ENCODE measurements at places on chromosomes 6 and 20.

DNA sequence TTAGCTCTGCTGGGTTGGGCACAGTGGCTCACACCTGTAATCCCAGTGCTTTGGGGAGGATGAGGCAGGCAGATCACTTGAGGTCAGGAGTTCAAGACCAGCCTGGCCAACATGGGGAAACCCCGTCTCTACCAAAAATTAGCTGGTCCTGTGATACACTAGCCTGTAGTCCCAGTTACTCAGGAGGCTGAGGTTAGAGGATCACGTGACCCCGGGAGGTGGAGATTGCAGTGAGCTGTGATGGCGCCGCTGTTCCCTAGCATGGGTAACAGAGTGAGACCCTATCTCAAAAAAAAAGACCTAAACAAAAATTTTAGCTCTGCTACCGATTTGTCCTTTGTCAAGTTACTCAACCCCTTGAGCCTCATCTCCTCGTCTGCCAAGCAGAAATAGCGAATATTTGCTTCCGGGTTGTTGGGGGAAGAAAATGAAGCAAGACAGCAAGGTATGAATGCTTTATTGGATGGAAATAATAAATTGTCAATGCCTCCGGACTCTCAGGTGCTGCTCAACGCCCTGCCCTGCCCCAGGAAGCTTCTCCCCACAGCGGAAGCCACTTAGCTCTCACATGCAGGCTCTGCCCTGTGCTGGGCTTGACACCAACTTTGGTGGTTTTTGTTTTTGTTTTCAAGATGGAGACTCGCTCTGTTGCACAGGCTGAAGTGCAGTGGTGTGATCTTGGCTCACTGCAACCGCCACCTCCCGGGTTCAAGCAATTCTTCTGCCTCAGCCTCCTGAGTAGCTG lies 24.9 kb upstream of the ITCH start:
- DNase-seq: no peak

- DNase-seq: no peak
Measured at GRCh38 chr20:32338665-32339064, 19.5 kb upstream of the ASXL1 start.

DNA sequence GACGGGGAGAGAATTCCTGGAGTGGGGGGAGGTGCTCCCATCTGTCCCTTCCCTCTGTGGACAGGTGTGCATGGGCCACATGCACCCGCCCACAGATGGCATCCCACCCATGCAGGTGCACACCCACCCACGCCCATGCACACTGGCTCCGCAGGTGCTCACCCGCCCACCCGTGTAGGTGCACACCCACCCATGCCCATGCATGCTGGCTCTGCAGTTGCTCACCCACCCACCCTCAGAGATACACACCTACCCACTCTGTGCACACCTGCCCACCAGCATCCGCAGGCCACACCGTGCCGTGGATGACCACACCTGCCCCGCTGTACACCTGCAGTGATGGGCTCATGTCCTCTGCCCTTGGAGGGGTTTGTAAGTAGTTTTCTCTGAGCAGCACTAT lies 132.0 kb downstream of the PHACTR3 start:
- no peak for DNase-seq

GRCh38 chr6:66725670-66726069 lies 1018.6 kb upstream of the EYS start:
- no peak for DNase-seq

DNA sequence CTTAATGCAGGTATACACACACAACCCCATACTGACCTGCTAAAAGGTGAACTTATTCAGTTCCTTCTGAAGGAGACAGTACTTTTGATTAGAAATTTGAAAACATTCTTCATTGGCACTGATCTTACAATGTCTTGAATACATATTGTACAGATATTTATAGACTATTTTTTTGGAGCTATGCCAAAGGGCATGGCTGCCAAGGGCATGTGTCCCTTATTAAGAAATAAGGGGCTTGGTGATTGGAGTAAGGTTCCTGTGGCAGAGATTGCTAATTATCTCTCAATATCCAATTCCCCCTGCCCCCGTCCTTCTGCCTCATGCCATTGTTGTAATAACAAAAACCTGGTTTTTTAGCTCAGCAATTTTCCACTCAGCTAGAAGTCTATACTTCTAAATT lies 355.9 kb downstream of the FARS2 start:
- DNase-seq: no peak

DNA sequence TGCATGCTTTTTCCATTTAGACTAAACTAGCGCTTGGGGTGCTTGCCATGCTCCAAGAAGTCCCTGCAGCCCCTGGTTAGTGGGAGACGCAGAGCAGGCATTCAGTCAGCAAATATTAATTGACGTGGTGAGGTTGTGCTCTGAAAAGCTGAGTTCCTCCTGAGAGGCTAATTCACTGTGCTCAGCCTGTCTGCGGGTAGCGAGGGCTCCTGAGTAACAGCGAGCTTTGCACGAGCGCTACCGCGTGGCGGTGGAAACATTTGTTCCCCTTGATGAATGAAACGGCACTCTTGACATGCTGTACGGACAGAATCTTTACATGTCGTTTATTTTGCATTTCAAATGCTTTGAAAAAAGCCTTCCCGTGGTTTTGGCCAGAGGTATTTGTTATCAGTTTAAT lies 170.6 kb upstream of the AGPAT4 start:
- DNase-seq: no peak

DNA sequence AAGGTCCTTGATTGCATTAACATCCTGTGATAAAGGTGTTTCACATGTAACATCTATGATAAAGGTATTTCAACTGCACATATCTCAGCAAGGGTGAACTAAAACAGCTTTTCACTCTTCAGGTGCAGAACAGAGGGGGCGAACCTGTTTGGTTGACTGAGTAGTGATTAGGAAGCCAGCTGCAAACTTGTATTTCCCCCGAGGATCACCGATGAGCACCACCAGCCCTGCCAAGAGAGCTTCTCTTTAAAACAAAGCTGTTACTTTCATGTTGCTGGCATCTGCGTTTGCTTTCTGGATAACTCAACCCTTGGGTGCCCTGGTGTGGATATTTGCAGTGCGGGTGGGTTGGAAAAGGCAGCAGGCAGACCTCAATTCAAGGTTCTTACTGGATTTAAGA lies 39.6 kb downstream of the JAG1 start:
- DNase-seq: no peak

DNA sequence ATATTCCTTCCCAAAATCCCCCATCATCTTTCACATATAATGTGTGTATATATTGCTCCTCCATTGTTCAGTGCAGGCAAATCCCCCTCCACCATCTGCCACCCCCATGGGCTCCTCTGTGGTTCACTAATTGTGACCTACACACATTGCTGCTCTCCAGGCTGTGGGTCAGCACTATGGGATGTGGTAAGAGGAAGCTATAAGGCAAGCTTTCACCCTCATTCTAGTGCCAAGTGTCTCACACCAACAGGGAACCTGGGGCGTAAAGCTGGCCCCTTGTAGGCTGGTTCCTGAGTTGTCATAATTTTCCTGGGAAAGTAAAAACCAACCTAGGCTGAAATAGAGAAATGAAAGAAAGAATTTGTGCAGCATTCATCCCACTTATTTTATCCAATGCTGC lies 16.8 kb downstream of the FKBP1A start:
- no peak for DNase-seq

- DNase-seq: peak; percentile 95
Measured at GRCh38 chr6:132333639-132334520, 67.4 kb downstream of the MOXD1 start.

GRCh38 chr6:125956506-125957390 lies at the start of gene HINT3:
HINT3 (plus strand) TSS chr6:125956770; CDS start chr6:125956978, 208 bp downstream.
- peak; percentile 94 for DNase-seq

- no peak for DNase-seq
Measured at GRCh38 chr6:131262060-131262459, 126.8 kb downstream of the AKAP7 start.

GRCh38 chr20:46269372-46269771 lies 38.9 kb downstream of the CDH22 start:
- DNase-seq: no peak

DNA sequence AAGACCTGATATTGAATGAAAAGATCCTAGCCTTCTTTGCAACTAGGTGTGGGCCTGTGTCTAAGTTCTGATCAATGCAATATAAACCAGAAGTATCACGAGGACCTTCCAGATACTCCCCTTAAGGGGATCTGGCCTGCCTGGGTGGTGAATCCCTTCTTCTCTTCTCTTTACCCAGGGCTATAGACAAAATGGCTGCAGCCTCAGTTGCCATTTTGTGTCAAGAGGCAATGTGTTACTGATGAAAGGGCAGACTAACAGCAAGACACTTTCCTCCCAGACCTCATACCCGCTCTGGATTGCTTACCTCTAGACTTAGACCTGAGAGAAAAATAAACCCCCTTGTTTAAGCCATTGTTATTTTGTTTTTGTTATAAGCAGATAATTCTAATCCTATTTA lies 84.5 kb upstream of the CHD6 start:
- no peak for DNase-seq

DNA sequence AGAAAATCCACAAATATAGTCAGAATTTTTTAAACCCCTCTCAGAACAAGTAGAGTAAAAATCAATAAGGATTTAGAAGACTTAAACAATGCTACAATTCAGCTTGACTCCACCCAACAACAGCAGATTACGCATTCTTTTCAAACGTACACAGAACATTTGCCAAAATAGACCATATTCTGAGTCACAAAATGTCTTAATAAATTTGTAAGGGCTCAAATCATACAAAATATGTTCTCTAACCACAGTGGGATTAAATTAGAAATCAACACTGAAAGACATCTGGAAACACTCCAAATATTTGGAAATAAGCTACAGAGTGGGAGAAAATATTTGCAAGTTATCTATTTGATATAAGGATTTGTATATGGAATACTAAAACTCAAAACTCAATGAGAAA lies 164.2 kb upstream of the AKAP12 start:
- peak; percentile 88 for DNase-seq

DNA sequence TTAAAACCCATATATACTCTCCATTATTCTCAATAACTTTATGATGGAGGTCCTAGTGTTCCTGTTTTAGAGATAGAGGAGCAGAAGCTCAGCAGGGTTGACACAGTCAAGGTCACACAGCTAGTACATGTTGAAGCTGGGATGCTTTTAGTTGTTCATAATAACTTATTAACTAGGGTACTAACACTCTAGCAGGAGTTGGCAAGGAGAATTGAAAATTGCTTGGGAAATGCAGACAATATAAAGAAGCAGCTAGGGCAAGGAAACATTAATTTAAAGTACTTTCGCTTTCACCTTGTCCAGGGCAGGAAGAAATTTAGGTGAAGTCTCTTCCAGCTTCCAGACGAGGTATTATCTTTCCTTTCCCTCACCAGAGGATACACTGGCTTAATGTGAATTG lies 133.7 kb downstream of the RCAN2 start:
- DNase-seq: no peak

DNA sequence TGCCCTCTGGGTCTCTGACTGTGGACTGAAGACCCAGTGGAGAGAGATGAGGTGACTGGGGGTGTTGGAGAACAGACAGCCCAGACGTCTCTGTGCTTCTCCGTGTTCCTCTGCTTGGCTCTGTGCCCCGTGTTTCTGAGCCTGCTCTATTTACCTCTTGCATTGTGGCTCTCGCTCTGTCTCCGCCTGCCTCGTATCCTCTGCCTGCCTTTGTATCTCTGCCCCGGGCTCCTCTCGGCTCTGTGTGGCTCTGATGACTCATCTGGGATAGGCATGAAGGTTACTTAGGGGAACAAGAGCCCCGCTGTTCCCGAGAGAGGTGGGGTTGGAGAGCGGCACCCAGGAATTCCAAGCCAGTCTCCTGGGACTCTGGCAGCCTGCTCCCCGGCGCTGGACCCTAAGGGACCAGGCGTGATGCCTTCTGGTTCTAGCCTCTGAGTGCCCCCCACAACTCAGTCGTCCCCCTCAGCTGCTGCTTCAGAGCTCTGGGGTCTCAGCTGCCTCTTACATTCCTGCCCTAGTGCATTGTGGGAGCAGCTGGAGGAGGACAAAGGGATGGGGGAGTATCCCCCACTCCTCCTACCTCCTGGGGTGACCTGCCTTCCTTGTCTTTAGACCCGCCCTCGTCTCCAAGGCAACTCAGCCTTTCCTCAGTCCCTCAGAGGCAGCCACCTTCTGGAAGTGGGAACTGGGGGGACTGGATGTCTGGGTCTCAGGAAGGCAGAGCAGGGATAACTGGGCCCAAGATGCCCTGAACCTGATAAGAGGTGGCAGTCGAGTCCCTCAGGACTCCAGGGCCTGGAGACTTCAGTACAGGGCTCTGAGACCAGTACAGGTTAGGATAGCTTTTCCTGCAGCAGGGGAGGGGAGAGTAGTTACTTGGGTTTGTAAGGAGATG lies 1.9 kb downstream of the DDR1 start:
- peak; percentile 70 for DNase-seq

- DNase-seq: no peak
Measured at GRCh38 chr6:113350461-113350860, 506.7 kb upstream of the MARCKS start.

GRCh38 chr6:106237286-106237685 lies 88.3 kb downstream of the ATG5 start:
- no peak for DNase-seq

DNA sequence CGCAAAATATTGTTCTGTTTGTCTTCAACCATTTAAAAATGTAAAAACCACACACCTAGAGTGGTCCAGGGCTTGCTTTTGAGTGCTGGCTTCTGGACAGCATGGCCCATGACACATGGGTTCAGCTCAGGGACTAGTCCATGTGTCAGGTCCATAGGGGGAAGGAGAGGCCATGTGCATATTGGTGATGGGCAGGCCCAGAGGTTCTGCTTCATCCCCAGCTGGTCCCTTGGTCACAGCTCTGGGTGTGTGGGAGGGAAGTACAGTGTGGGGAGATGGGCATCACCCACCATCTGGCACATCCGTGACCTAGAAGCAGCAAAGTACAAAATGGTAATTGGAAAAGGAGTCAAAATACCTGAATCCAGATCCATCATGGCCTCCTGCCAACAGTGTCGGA lies 50.7 kb downstream of the STK35 start:
- DNase-seq: no peak

DNA sequence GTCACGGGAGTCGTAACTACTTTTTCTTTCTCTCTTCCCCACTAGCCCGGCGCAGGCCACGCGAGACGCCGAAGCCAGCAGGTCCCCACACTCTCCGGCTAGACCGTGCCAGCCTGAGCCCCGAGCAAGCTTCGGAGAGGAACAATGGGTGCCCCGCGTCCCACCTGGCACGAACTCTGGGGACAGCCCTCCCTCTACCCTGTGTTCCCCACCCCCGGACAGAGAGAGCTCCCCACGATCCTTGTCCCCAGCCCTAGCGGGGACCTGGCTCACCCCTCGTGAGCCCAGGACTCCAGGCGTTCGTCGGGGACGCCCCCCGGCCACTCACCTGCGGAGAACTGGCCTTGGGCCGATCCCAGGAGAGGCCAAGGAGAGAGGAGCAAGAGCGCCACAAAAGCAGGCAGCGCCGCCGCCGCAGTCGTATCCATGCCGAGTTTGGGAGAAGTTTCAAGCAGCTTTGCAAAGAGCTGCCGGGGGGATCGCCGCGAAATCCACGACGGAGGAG lies 416 bp downstream of the PTPRK start:
- DNase-seq: peak; percentile 68

GRCh38 chr6:36339146-36339545 lies 2.5 kb upstream of the BNIP5 start:
- no peak for DNase-seq

GRCh38 chr6:98463038-98464000 lies 371.1 kb upstream of the POU3F2 start:
- no peak for DNase-seq

- peak; percentile 75 for DNase-seq
Measured at GRCh38 chr20:1825507-1825906, 69.7 kb upstream of the SIRPA start.

GRCh38 chr20:24422091-24422760 lies 47.2 kb upstream of the SYNDIG1 start:
- DNase-seq: no peak

- peak; percentile 89 for DNase-seq
Measured at GRCh38 chr6:113632220-113632864, 224.8 kb upstream of the MARCKS start.
